ENCODE measurements at places on chromosomes 1 and 21.

DNA sequence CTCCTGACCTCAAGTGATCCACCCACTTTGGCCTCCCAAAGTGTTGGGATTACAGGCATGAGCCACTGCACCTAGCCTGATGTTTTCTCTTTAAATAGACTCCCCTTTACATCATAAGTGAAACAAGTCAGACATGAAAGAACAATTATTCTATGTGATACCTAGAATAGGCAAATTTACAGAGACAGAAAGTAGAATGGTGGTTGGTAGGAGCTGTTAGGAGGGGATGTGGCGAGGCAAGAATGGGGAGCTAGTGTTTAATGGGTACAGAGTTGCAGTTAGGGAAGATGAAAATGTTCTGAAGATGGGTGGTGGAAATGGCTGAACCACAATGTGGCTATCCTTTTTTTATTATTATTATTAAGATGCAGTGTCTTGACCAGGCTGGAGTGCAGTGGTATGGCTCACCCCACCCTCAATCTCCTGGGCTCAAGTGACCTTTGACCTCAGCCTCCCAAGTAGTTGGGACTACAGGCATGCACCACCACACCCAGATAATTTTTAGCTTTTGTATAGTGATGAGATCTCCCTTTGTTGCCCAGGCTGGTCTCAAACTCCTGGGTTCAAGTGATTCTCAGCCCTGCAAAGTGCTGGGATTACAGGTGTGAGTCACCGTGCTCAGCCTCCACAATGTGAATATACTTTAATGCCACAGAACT is 28.4 kb downstream of the ELF3 start:
- no peaks in the 10 kb centered on the region for H3K27me3 ChIP-seq
- H3K4me3 ChIP-seq, result peak overlapping the region; percentile 39
- H3K4me1 ChIP-seq, result peaks cover 7% of the 10 kb centered on the region
- no peak overlapping the region for H3K27ac ChIP-seq

DNA sequence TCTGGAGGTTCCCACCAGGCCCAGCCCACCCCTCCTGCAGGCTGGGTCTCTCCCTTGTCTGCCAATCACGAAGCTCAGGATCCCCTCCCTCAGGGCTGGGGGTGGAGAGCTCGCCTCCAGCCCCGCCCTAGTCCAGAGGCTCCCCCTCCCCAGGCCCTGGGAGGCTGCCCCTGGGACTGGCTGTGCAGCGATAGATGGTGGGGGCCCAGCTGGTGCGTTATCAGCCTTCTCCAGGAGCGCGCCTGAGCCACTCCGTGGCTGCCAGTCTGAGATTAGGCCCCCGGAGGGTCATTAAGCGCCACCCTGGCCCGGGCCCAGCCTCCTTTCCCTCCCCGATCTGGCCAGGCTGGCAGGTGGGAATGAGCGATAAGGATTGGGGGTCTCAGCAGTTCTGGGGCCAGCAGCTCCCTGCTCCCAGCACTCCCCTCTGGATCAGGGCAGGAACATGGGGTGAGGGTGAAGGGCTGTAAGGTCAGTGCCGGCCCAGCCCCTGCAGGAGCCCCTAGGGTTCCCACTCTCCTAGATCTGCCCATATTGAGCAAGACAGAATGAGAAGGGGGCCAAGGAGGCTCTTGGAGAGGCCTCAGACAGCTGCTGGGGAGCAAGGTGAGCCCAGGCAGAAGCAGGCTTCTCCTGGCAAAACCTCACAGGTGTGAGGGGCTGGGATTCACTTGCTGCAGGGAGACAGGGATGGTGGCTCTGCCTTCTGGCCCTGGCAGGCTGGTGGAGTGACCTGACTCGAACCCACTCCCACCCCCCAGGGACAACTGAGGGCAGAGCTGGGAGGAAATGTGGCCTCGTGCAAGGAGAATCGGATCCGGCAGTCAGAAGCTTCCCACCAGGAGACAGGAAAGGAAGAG is 8.5 kb downstream of the PDZK1IP1 start:
- no peak for DNase-seq
- no peak overlapping the region for H3K4me3 ChIP-seq
- no peaks in the 10 kb centered on the region for H3K27me3 ChIP-seq
- no peaks in the 10 kb centered on the region for H3K36me3 ChIP-seq
- no peak overlapping the region for H3K27ac ChIP-seq

- H3K4me3 ChIP-seq, result no peak overlapping the region
- H3K27me3 ChIP-seq, result no peaks in the 10 kb centered on the region
- H3K4me1 ChIP-seq, result no peaks in the 10 kb centered on the region
- H3K36me3 ChIP-seq, result no peaks in the 10 kb centered on the region
- DNase-seq, result no peak
These were observed 238.6 kb downstream of the TRABD2B start for GRCh38 chr1:47758341-47759250.

DNA sequence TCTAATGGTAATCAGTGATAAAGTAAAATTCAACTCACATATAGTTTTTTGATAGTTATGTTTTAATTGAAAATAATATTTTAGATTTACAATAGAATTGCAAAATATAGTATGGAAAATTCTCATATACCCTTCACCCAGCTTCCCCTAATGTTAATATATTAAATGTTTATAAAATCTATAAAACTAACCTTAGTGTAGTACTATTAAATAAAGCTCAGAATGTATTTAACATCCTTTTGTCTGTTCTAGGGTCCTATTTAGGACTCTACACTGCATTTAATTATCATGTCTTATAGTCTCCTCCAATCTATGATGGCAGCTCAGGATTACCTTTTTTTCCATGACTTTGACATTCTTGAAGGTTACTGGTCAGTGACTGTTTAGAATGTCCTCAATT is 389.2 kb downstream of the LMX1A start:
- DNase-seq, result no peak
- H3K36me3 ChIP-seq, result no peaks in the 10 kb centered on the region
- peaks cover 8% of the 10 kb centered on the region for H3K4me1 ChIP-seq

GRCh38 chr21:45351526-45352275 is 53.3 kb upstream of the COL18A1 start:
- no peak for DNase-seq
- no peak overlapping the region for H3K27ac ChIP-seq
- H3K4me1 ChIP-seq, result peaks cover 23% of the 10 kb centered on the region
- no peaks in the 10 kb centered on the region for H3K36me3 ChIP-seq
- H3K27me3 ChIP-seq, result no peaks in the 10 kb centered on the region

DNA sequence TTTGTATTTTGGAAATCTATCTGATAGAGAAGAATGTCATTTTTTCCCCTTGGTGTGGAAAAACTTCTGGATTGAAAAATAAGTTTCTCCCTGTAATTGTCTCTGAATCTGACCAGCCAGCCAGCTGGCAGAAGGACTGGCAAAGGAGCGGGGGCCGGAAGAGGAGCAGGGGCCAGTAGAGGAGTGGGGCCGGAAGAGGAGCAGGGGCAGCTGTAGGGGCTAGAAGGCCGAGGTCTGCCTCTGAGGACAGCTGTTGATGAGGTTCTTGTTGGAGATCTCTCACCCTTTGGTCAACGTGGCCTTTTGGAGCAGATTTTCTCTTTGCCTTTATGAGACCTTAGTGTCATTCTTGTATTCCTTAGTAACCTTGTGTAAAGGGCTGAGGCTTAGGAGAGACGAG is 121.8 kb downstream of the GALNT2 start:
- peaks cover 3% of the 10 kb centered on the region for H3K4me1 ChIP-seq
- H3K27me3 ChIP-seq, result no peaks in the 10 kb centered on the region
- H3K27ac ChIP-seq, result no peak overlapping the region
- no peak overlapping the region for H3K4me3 ChIP-seq
- peaks cover 3% of the 10 kb centered on the region for H3K36me3 ChIP-seq

- no peak overlapping the region for H3K27ac ChIP-seq
- no peaks in the 10 kb centered on the region for H3K27me3 ChIP-seq
- H3K4me3 ChIP-seq, result no peak overlapping the region
- no peaks in the 10 kb centered on the region for H3K4me1 ChIP-seq
These were observed 755.9 kb upstream of the ADGRL4 start for GRCh38 chr1:79762461-79762860.

All from trophoblast cell (in vitro differentiated cells and primary cell).